ENCODE measurements at places on chromosomes 3 and 15.

DNA sequence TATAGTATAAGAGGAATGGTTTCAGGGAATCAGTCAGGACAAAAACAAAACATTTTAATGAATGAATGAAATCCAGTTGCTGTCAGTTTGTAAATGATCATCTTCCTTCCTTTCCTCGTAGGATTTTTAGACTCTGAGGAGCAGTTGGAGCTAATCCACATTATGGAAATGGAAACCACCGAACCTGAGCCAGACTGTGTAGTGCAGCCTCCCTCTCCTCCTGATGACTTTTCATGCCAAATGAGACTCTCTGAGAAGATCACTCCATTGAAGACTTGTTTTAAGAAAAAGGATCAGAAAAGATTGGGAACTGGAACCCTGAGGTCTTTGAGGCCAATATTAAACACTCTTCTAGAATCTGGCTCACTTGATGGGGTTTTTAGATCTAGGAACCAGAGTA is 3.1 kb downstream of the TIPARP start:
- DNase-seq = no peak

DNA sequence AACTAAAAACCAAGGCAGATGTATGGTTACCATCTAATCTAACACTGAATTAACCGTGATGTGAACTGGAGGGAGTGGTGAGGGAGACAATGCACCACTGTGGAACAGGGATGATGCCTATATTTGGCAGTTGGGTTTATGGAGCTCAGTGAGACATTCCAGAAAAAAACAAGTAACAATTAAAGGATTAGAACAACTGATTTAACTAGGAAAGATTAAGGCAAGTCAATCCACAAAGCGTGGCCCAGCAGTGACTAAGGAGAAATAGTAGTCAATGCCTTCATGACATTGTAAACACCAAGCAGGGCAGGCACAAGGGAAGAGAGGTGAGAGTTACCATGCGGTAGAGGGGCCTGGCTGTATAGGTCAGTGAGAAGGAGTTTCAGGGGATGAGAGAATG is 38.1 kb downstream of the CHAC1 start:
- DNase-seq = no peak

GRCh38 chr15:80404761-80405553 is 775 bp downstream of the ARNT2 start:
- peak; percentile 6 for DNase-seq

GRCh38 chr3:27349832-27350231 is 19.4 kb downstream of the NEK10 start:
- DNase-seq = no peak

GRCh38 chr3:13947912-13948311 is 68.0 kb upstream of the WNT7A start:
- no peak for DNase-seq

DNA sequence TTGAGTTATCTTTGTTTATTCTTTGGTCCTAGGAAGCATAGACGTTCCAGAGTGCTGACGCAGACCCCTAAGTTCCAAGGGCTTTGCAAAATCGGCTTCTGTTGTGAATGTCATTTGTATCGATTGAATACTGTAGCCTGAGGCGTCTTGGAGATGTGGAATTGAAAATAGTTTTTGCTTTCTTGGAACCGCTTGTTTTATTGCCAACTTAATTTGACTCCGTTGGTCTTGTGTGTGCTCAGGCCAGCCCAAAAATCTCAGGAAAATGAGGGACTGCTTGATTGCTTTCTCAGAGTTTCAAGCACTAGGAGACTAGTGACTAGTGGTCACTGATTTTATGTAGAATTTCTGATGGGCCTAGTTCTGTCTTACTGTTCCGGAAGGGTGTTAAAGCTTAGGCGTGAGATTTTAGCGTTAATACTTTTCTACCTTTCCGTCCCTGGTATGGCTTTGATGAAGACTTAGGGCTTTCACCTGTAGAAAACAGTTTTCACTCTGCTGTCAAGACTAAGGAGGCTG is 263 bp upstream of the UTS2B start:
- DNase-seq = no peak

DNA sequence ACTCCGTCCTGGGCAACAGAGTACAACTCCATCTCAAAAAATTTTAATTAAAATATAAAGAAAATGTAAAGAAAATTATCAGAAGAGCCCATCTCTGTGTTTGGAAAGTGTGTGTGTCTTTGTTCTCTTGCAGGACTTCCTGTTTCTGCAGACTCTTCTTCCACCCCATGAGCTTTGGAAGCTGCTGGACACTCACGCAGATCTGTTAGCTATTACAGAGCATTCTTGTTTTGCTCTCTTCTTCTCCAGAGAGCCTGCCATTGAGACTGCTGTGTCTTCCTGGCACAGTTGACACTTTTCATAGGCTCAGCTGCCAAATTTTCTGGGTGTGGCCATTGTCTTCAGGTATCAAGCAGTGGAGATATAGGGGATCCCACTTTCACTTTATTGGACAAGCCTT is 6.0 kb upstream of the CCR8 start:
- DNase-seq = peak; percentile 10

DNA sequence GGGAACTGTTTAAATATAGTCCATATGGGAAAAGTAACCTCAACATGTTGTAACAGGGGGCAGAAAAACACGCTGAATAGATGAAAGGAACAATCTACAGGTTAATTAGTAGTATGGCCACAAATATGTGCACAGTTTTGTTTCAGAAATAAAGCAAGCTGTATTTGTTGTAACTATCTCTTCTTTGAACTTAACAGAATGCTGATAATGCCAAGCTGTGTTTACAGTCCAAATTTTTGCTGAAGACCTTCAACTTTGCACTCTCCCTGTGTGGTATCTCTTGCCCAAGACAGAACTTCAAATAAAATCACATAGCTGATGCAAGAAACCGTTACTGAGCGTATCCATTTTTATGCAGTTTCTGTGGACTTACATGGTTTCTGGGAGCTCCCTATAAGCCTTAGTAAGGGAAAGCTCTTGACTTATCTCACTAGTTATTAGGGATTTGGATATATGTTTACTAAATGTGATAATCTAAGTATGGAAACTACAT is 425.4 kb upstream of the TPRG1 start:
- no peak for DNase-seq

DNA sequence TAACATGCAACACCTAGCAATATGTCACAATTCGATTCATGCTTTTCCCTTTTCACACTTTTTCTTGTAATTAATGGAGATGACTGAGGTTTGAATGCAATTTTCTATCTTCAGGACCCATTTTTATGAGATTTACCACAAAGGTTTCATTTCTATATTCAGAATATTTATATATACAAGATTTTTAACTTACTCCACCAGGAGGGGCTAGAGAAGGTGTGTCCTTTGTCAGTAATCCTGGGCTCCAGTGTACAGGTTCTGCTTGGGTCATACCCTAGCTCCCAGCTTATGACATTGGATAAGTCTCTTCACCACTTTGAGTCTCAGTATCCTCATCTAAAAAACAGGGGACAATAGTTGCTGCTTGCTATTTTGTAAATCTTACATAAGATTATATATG is 95.7 kb upstream of the SLC24A5 start:
- DNase-seq = no peak

GRCh38 chr15:38611228-38611627 is 46.6 kb upstream of the RASGRP1 start:
- no peak for DNase-seq

- DNase-seq = no peak
These were observed 73.8 kb downstream of the CMTM8 start for GRCh38 chr3:32312251-32312650.

GRCh38 chr3:112770032-112770626 is 76.5 kb downstream of the CD200R1L start:
- no peak for DNase-seq

GRCh38 chr15:83396101-83396500 is 51.0 kb upstream of the SH3GL3 start:
- no peak for DNase-seq

- DNase-seq = peak; percentile 6
These were observed 363.4 kb downstream of the GAP43 start for GRCh38 chr3:115986555-115987207.

DNA sequence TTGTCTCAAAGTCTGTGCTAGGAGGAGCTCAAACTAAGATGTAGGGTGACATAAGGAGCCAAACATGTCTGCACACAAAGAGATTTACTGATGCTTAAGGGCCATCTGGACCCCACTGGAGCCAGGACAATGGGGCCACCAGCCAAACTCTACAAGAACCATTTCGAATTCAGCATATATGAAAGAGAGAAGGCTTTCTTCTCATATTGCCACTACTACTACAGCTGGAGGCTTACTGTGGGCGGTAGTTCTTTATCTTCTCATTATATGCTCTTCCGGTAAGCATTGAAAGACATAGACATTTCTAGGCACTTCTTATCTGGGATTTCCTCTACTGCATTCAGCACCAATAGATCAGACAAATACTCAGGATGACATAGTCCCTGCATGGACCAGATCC is 404.4 kb upstream of the PROK2 start:
- DNase-seq = no peak

GRCh38 chr3:76429581-76430177 is 610.2 kb upstream of the ROBO2 start:
- no peak for DNase-seq

GRCh38 chr3:187263270-187263669 is 28.3 kb downstream of the MASP1 start:
- DNase-seq = no peak

DNA sequence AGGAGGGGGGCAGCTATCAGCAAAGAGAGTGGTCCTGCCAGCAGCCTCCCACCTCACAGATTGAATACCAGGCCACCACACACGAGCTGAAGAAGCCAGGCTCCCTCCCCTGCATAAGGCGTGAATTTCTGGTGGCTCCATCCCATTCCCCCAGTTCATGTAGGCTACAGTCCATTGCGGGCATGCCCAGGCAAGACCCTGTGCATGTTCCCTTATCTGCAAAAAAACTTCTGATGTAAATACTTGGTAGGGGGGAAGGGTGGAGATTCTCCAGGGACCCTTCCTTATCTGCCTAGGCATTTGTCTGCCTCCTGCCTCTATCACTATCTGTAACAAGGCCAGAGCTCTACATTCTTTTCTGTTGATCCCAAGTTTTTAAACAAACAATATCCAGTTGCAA is 27.6 kb upstream of the UBP1 start:
- no peak for DNase-seq

- no peak for DNase-seq
These were observed 23.1 kb upstream of the GP5 start for GRCh38 chr3:194422188-194422587.

DNA sequence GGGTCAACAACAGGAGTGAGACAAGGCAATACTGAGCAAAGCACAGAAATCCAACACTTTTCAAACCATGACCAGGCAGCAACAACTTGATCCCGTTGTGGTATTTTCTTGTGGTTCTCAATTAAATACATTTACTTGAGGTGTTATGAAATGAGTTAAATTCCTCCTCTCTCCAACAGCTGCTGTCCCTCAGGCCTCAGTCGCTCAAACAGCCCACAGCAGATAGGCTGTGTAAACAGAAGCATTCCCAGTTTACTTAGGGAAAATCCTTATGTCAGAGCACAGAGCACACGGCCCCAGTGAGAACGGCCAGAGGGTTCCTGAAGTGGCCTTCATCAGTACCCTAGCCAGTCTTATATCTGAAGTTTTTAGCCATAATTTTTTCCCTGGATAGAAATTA is 359.9 kb downstream of the AGBL1 start:
- DNase-seq = no peak

GRCh38 chr15:38470816-38471215 is 16.9 kb downstream of the FAM98B start:
- no peak for DNase-seq

DNA sequence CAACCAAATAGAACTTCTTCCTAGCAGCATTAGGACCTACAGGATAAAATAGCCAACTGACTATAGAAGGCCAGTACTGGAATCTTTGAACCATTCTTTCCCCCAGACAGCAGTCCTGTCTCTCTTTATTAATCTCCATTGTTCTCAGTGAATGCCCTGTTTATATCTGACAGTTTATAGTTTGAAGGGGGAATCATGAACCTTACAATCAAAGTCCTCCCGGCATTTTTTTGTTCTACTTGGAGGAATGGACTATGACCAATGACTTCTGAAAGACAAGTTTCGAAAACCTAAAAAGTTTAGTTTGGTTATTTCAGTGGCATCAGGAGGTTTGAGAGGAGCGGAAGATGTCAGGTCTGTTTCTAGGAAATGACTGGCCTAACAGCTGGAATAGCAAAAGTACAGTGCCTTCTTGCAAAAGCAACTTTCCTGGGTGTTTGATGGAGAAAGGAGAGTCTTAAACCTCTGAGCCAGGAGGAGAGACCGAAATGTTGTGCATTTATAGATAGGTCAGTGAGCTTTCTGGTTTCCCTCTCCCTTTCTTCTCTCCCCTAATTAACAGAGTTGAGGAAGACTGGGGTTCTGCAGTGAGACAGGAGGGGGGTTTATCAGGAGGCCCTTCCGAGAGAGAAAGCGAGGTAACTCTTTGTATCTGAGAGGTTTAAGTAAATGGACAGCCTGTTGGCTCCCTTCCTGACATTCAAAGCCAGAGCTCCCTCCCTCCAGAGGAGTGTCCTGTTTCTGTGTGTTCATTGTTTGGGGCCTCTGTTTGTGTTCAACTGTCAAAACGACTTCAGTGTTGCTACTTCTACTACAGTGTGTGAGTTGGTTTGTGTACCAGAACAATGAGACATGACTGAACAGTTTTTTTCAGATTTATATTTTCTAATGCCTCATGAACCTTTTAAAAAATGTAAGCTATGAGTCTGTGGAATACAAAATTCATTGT is 383.0 kb upstream of the RARB start:
- no peak for DNase-seq
